Spinal cord (tissue), 10 donors: ENCODE measurements at places on chromosomes 12 and 14. TPM values are rescaled to one million over a fixed set of nuclear protein-coding genes. Genes with fewer than 3 reads are reported as not detected.

DNA sequence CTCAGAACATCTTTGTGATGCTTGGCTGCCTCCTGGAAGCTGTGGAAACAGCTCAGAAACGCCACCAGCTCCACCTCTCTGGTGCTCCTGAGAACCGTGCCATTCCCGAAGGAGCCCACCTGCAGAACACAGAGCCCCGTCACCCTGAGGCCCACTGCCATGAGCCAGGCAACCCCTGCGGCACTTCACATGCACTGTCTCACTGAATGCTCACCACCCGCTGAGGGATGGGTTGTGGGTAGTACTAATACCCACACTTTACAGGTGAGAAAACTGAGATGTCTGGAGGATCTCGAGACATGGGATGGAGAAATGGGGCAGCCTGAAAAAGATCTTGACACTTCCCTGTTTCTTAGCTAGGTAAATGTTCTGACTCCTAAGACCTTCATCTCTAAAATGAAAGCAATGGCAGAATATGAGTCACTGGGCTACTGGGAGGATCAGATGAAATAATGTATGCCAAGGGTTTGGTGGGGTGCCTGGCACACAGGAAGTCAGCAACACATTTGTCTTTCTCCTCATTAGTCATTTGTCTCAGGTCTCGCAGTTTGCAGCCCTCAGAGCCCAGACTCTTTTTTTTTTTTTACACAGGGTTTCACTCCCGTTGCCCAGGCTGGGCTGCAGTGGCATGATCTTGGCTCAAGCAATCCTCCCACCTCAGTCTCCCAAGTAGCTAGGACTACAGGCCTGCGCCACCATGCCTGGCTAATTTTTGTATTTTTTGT is 5.3 kb downstream of the OASL start:
- DNase-seq, result no peak

OAS3 gene
- total RNA-seq, result 12.1 TPM

CD63 gene
- total RNA-seq, result 943 TPM

GRCh38 chr14:23669441-23669840 is 33.3 kb downstream of the DHRS2 start:
- DNase-seq, result no peak

DPF3 gene
- 11.8 TPM for total RNA-seq

DNA sequence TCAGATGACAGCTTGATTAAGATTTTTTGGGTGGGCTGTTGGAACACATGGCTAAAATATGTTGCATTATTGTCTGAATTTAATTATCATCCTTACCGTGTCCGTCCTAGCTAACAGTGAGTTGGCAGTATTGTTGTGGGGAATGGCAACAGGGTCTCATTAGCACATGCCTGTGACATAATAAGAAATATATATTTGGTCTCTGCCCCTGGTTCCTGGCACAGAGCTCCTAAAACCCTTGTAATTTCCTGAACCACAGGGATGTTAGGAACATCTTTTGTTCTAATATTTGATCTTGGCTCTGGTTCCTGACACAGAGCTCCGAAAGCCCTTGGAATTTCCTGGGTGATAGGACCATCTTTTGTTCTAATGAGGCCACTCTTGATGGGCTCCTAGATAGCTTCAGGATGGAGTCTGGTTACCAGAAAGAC is 76.0 kb downstream of the SYNE2 start:
- no peak for DNase-seq

GRCh38 chr12:132446633-132447326 is 43.2 kb upstream of the FBRSL1 start:
- no peak for DNase-seq

DNA sequence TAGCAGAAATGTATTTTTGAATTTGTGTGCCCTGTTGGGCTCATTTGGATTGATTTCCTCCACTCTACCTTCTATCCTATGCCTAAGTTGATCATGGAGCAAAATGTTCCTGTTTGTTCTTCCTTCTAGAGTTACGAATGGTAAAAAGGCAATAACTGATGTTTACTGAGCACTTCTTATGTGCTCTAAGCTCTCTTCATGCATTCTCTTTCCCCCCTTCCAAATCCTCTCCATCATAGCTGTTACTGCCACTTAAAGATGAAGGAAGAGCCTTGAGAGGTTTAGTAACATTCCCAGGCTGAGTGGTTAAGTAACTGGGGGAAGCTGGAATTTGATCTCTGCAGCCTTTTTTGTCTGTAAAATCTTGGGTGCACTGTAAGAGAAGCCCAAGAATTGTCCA is 60.1 kb downstream of the CHST11 start:
- no peak for DNase-seq

DNA sequence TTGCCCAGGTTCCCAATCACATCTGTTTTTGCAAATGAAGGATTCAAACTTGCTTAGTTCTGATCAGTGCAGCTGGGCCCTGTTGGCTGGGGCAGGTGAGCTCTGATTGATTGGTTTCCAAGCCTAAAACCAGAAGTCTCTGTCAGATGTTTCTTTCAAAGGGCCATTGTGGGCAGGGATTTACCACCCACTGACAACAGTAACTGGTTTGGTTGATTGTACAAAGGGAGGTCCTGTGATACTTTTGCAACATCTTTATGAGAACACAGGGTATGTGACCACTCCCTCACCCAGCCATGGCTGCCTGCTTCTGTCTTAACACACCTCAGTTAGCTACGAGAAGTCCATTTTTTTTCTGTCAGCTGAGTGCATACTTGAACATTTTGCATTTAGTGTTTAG is 184.1 kb downstream of the FLRT2 start:
- DNase-seq, result no peak

DNA sequence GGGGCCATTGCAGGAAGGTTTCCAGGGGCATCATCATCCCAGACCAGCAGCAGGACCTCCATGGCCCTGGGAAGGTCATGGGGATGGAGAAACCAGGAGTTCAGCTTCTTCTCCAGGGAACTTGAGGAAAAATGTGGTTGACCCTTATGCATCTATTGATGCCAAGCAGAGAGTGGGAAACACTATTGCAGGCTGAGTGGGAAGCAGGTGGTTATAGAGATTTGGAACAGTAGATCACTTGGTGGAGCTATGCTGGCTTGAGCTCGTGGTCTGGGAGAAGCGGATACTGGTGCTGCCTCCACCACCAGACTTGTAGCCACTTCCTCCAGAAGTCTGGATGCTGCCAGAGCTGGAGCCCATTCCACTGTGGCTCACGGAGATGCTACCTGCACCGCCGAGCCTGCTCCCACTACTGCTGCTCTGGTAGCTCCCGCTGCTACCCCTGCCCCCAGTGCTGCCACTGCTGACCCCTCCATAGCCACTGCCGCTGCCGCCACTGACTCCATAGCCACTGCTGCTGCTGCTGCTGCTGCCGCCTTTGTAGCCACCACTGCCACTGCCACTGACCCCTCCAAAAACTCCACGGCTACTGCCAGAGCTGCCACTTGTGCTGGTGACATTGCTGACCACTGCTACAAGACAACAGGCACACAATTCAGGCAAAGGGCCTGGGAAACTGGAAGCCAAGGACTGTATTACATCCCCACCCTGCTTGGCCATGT is 8.5 kb downstream of the KRT76 start:
- no peak for DNase-seq

JAG2 gene
- total RNA-seq, result 17.3 TPM

- no peak for DNase-seq
Measured at GRCh38 chr14:52703225-52703624, 3.8 kb upstream of the PSMC6 start.
